ENCODE measurements at places on chromosomes 2 and 18.

DNA sequence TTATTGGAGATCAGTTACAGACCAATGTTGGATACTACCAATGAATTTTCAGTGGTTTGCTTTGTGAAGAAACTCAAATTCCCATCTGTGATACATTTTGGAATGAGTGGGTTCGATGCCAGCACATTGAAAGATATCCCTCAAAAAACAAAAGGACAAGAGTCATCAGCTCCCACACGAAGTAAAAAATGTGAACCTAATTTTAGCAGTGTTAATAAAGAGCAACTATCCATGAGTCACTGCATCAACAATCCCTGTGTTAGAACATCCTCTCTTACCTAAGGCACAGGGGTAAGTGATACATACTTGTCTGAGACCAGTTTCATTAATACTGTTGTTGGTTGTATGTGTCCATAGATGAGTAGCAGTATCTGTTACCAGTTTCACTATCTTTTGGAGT, 551.8 kb upstream of the SOX11 start:
- DNase-seq, result no peak

- DNase-seq, result no peak
Observed at GRCh38 chr18:35939138-35939537, 33.3 kb upstream of the RMP24 start.

- DNase-seq, result no peak
Observed at GRCh38 chr18:75134611-75134975, 74.3 kb downstream of the PTGR3 start.

DNA sequence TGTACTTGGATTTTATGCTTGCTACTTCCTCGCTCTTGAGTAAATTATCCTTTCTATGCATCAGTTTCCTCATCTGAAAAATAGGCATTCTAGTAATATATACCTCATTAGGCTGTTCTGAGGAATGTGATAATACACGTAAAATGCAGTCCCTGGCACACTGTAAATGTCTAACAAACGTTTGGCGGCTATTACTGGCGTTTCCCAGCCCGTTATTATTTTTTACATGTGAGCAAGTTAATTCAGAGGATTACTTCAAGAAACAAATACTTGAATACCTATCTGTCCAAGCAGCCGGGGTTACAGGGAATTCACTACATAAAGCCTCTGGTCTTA, 586 bp upstream of the C2orf49 start:
- no peak for DNase-seq

DNA sequence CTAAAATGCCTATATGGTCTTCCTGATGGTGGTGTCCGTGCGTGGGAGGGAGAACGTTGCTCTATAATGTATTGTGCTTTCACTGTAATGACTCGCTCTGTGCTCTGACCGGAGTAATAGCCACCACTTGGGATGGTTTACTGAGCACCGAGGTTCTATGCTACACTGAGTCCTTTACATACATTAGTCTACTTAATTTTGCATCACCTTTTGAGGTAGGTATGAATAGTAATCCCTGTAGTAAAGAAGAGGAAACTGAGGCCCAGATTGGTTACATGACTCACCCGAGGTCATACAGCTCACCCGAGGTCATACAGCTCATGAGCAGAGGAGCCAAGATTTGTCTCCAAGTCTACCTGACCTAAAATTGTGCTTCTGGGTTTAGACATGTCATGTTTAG, 79.5 kb downstream of the ARMC9 start:
- DNase-seq, result no peak

DNA sequence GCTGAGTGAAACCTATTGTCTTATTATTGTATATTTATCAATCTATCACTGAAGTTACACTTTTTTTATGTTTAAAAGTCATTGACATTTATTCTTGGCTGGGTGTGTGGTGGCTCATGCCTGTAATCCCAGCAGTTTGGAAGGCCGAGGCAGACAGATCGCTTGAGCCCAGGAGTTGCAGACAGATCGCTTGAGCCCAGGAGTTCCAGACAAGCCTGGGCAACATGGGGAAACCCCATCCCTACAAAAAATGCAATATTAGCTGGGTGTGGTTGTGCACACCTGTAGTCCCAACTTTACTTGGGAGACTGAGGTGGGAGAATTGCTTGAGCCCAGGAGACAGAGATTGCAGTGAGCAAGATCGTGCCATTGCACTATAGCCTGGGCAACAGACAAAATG, 97.8 kb downstream of the EPC2 start:
- no peak for DNase-seq
